ENCODE measurements at places on chromosomes 4 and X.
A peak's percentile ranks its signal among the peaks of the same experiment; 100 is the strongest.

DNA sequence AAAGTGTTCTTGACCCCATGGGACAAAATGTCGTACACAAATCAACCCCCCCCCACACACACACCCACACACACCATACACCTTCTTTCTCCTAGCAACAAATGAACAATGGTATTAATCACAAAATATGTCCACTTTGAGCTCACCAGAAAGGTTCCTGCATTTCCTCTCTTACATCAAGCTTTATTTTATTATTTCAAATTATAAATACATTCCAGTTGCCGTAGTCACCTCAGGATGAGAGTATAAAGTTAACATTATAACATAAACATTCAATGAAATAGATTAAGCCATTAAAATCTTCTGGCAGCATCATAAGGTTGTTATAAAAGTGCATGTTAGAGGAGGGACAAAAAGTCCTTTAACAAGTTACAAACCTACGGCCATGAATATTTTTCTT is 7.3 kb downstream of the XK start:
- DNase-seq = no peak

DNA sequence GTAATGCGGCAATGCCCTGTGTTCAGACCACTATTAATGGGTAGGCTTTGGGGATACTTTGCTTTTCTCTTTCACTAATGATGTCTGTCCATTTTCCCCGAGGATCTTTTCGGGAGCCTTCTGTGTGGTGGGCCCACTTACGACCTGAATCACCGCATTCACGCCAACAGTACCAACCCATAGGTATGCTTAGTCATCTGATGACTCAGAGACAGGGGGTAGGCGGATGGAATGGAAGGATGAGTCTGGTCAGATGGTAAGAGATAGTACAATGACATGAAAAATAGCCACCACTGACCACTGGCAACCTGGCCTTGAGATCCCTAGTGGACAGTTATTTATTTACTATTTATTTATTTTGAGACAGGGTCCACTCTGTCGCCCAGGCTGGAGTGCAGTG is 76.0 kb upstream of the DHRSX start:
- DNase-seq = no peak

GRCh38 chr4:21134994-21135393 is 434.7 kb downstream of the PACRGL start:
- no peak for DNase-seq

DNA sequence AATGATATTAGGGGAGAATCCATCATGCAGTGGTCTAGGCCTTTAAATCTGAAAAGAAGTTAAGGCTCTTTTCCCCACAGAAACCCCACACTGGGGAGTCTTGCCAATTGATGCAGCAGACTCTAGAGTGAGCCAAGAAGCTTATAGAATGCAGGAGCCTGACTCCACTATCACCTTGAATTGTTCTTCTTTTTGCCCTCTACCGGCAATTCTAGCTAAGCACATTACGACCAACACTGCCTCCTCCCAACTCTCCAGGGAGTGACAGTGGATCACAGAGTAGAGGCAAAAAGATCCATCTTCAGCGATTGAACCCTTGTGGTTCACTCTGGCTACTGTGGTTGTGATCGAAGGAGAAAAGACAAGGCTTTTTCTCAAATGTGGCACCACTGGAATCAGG is 331.5 kb downstream of the NKX6-1 start:
- DNase-seq = no peak

- DNase-seq = no peak
Observed at GRCh38 chr4:6227412-6228157, 27.2 kb upstream of the JAKMIP1 start.

DNA sequence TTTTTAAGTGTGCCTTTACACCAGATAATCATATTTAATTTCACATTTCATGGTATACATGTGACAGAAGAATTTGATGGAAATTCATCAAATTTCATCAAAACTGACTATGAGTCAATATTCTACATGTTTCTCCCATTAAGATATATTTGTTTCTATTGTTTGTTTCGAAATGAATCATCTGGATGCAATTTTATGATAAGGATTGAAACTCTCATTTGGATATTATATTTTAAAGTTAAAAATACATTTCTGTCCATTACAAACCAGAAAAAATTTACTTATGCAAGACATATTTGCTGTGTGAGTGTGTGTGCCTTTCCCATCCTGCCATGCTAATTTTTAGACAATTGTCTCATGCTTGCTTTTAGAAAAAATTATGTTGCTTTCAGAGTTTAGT is 52.2 kb downstream of the SULT1B1 start:
- no peak for DNase-seq

DNA sequence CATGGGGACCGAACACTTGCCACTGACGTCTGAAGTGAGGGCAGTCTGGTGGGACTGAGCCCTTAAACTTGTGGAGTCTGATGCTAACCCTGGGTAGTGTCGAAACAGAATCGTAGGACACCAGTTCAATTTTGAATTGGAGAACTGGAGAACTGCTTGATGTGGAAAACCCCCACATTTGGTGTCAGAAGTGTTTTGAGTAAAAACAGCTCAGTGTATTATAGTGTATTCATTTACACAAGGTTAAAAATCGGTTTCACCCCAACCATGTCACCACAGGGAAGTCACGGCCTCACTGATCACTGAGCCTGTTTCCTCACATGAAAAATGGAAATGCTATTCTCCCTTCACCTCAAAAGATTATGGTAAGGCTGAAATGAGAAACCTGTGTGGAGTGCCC is 21.9 kb downstream of the PIN4 start:
- no peak for DNase-seq

DNA sequence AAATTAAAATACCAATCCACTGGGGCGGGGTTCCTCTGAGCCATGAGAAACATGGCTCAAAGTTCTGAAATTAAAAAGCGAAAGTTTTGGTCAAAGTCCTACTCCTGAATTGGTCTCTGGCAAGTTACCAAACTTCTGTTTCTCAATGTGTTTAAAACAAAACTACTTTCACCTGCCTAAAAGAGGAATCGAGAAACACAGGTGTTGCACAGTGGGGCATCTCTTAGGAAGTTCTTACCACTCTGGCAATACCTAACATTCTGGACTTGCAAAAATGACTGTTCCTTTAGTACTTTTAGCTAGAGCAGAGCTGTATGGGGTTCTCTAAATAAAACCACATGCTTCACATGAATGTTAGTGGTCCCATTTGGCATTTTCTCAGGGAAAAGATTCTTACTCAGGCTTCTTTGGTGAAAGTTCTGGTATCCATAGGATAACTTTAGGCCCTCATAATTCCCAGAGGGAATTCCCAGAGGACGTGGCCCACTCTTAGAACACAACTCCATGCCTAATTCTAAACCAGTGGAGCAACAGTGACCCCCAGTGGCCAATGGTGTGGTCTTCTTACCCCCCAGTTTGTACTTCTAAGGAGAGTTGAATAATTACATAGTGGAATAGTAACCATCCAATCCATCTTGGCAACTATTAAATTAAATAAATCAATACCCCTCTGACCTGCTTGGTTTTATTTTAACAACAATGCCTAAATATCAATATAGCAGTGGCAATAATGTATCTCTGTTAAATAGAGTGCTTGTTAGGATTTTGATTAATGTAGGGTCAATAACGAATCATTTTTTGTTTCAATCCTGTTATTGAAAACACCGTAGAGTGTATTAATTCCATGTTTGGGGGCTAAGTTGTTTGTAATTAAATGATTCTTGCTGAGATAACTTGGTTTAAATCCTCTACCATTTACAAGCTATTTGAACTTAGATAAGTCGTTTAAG is 21.9 kb downstream of the BMP3 start:
- DNase-seq = peak; percentile 39

- DNase-seq = no peak
Observed at GRCh38 chrX:24988314-24988713, 27.5 kb downstream of the ARX start.

DNA sequence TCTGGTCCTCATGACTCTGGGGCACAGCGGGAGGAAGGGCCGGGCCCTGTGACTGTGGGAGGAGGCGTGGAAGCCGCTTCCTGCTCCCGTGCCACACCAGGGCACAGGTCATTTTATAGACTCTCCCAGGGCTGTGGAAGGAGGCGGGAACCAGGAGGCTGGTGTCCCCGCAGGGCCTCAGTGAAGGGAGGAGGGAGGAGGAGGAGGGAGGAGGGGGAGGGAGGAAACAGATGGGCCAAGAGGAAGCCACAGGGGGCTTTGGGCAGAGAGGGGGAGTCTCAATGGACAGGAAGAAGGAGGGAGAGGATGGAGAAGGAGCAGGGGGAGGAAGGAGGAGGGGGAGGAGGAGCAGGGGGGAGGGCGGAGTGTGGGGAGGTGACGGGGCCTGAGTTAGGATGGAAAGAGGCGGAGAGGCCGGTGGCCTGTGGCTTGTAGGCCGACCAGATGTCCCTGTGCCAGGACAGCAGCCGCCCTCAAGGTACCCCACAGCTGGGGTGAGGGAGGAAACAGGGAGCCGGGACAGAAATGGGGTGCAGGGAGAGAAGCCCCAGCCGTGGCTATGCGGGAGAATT is 6.2 kb upstream of the PLCXD1 start:
- DNase-seq = no peak

DNA sequence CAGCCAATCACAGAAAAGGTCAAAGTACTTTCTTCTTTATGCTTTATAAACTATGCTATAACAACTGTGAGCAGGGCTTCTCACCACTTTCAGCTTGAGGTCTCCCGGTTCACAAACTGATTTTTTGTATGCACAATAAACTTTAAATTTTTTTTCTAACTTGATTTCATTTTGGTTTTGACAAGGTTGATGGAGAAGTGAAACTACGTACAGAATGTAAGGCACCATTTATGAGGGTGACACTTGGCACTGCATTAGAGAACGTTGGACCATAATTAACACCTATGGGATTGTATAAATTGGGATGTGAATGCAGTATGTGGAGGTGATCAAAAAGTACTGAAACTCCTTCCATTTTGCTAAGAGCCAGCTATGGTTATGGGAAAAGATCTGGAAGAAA is 857.9 kb upstream of the HTR2C start:
- DNase-seq = no peak

DNA sequence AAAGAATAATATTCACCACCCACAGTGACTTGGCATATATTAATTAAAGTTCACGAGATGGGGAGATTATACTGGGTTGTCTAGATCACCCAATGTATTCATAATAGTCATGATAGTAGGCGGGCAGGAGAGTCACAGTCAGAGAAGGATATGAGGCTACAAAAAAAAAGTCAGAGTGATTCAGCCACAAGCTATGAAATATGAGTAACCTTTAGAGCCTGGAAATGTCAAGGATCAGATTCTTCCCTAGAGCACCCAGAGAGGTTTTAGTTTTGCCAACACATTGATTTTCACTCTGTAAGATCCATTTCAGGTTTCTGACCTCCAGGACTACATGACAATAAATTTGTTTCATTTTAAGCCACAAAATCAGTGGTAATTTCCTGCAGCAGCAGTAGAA is 501.9 kb downstream of the GABRG1 start:
- no peak for DNase-seq

GRCh38 chr4:89338206-89338605 is 30.6 kb upstream of the GPRIN3 start:
- DNase-seq = no peak

- DNase-seq = no peak
Observed at GRCh38 chr4:89042055-89042454, 14.9 kb downstream of the FAM13A start.

DNA sequence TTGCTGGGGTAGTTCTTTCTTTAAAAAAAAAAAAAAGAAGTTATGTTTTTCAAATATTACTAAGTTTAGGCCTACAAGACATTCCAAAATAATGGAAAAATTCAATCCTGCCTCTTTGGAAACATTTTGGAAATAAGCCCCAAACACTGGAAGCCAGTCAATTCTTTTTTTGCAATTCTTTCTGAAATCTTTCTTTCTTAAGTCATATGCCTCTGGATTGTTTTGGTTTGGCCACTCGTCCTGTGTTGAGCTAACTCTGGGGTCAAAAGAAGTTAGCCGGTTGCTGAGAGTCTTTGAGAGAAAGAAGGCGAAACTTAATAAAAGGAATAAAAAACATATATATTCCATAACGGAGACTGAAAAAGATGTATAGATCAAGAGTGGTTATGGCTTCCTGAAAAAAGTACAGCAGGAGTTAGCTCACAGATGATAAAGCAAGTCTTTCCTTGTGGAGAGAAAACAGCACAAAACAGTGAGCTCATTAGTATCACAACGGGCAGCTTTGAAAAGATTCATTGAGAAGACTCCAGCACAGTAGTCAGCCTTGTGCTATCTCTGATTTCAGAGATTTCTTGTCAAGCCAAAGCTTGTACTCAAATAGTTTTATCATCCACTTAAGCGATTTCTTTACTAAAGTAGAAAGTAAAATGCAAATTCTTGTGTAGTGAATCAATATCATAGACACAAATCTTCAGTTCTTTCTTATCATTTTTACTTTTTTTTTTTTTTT is 64.8 kb downstream of the PLS3 start:
- no peak for DNase-seq

GRCh38 chrX:16839852-16840460 is 30.2 kb downstream of the RBBP7 start:
- no peak for DNase-seq

Data from activated CD4-positive, alpha-beta T cell treated with anti-CD3 and anti-CD28 coated beads, Interleukin-2, amount 50 U/mL, for 4 hours (primary cell).